ENCODE measurements at places on chromosomes 3 and 15. TPM values are rescaled to one million over a fixed set of nuclear protein-coding genes. Genes with fewer than 3 reads are reported as not detected.

CDHR4 gene
- total RNA-seq: not detected

OR5K2 gene
- not detected for total RNA-seq

GABPB1 gene
- total RNA-seq: 39.0 TPM

SUMF1 gene
- 50.0 TPM for total RNA-seq

GOLGA6A gene
- not detected for total RNA-seq

GATA2 gene
- total RNA-seq: 0.83 TPM

TMEM42 gene
- 25.3 TPM for total RNA-seq

CACNA2D2 gene
- total RNA-seq: under 0.01 TPM

IMPG2 gene
- 0.33 TPM for total RNA-seq

DGKG gene
- 4.8 TPM for total RNA-seq

SH2D7 gene
- total RNA-seq: not detected

GXYLT2 gene
- total RNA-seq: 14.1 TPM

CPLX3 gene
- not detected for total RNA-seq

All from fibroblast of lung (primary cell).